Activated T-cell treated with anti-CD3 and anti-CD28 coated beads, Interleukin-2, amount 50 U/mL, for 24 hours (primary cell): ENCODE measurements at places on chromosomes 11 and 22.
A peak's percentile ranks its signal among the peaks of the same experiment; 100 is the strongest.

GRCh38 chr11:36127550-36127949 is 161.7 kb downstream of the COMMD9 start:
- no peak overlapping the region for H3K4me3 ChIP-seq
- H3K4me1 ChIP-seq = no peaks in the 10 kb centered on the region
- H3K27ac ChIP-seq = no peak overlapping the region
- H3K27me3 ChIP-seq = peaks cover 16% of the 10 kb centered on the region
- DNase-seq = no peak
- H3K36me3 ChIP-seq = no peaks in the 10 kb centered on the region

GRCh38 chr11:84313830-84314359 is 1027.7 kb upstream of the CCDC90B start:
- H3K36me3 ChIP-seq = no peaks in the 10 kb centered on the region
- H3K27ac ChIP-seq = no peak overlapping the region
- no peaks in the 10 kb centered on the region for H3K4me1 ChIP-seq

DNA sequence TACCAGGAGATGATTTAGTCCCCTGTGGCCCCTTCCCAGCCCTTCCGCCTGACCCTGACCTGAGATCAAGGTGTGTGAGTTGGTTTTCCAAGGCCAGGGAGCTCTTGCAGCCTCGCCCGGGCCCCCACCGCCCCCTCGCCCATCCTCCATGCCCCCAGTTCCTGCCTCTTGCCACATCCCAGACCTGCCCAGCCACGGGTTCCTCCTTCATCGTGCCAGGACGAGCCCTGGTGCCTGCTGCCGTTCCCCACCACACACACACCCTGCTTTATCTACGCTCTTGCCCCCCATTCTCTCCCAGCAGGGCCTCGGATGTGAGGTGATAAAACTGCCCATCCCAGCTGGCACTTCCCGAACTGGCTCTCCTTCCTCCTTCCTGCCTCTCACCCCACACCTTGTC is 1.4 kb upstream of the LIF start:
- peak overlapping the region; percentile 90 for H3K4me3 ChIP-seq
- no peak for DNase-seq
- peaks cover 80% of the 10 kb centered on the region for H3K4me1 ChIP-seq
- peaks cover 34% of the 10 kb centered on the region for H3K36me3 ChIP-seq

- no peaks in the 10 kb centered on the region for H3K27me3 ChIP-seq
- H3K4me1 ChIP-seq = peaks cover 28% of the 10 kb centered on the region
- H3K36me3 ChIP-seq = peaks cover 11% of the 10 kb centered on the region
- H3K27ac ChIP-seq = peak overlapping the region; percentile 19
- no peak for DNase-seq
Observed at GRCh38 chr22:39980596-39980995, 14.2 kb upstream of the FAM83F start.

- no peaks in the 10 kb centered on the region for H3K4me1 ChIP-seq
- H3K4me3 ChIP-seq = no peak overlapping the region
- DNase-seq = no peak
- H3K36me3 ChIP-seq = no peaks in the 10 kb centered on the region
Observed at GRCh38 chr11:115980337-115981103, 476.3 kb upstream of the CADM1 start.

DNA sequence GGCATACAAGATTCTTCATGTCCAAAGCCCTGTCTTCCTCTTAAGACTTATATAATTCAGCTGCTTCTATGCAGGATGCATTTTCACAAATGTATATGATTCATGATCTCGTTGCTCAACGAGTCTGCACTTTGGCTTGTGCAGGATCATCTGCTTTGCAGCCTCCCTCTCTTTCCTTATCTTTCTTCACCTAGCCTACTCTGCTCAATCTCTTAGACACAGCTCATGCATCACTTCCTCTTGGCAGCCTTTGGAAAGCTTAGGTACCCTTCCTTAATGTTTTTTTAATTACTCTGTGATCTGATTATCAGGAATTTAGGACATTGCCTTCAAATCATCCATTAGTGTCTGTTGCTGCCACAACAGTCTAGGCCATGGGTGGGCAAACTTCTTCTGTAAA is 673.8 kb downstream of the NELL1 start:
- H3K4me3 ChIP-seq = no peak overlapping the region
- no peak overlapping the region for H3K27ac ChIP-seq
- H3K36me3 ChIP-seq = no peaks in the 10 kb centered on the region

DNA sequence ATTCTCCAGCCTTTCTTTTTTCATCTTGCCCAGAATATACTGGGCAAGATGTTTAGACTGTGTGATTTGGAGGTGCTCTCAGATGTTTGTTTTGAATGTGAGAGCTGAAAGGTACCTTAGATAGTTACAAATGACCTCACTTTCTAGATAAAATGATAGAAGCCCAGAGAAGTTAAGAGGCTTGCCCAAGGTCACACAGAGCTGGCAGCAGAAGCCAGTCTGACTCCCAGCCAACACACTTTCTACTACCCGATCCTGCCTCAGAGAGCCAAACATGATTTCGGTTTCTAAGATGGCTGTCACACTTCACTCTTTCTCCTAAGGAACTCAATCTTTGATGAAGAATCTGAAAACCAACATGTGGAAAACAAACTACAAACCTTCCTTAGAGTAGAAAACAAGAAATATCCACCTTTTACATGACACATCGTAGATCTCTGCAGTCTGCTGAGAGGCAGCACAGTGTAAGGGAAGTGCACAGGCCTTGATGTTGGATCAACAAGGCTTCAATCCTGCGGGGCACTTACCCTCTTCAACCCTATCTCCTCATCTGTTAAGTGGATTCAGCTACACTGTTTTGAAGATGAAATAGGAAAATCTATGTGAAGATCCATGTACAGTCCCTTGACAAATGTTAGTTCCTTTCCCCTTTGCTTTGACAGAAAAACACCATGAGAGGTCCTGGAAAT is 58.6 kb downstream of the SYTL2 start:
- peaks cover 96% of the 10 kb centered on the region for H3K4me1 ChIP-seq
- no peaks in the 10 kb centered on the region for H3K27me3 ChIP-seq
- H3K4me3 ChIP-seq = peak overlapping the region; percentile 62
- DNase-seq = no peak

GRCh38 chr11:57513911-57514537 is 1.5 kb downstream of the SLC43A1 start:
- no peaks in the 10 kb centered on the region for H3K27me3 ChIP-seq
- peaks cover 32% of the 10 kb centered on the region for H3K36me3 ChIP-seq
- DNase-seq = peak; percentile 75
- peak overlapping the region; percentile 96 for H3K27ac ChIP-seq
- peaks cover 36% of the 10 kb centered on the region for H3K4me1 ChIP-seq

DNA sequence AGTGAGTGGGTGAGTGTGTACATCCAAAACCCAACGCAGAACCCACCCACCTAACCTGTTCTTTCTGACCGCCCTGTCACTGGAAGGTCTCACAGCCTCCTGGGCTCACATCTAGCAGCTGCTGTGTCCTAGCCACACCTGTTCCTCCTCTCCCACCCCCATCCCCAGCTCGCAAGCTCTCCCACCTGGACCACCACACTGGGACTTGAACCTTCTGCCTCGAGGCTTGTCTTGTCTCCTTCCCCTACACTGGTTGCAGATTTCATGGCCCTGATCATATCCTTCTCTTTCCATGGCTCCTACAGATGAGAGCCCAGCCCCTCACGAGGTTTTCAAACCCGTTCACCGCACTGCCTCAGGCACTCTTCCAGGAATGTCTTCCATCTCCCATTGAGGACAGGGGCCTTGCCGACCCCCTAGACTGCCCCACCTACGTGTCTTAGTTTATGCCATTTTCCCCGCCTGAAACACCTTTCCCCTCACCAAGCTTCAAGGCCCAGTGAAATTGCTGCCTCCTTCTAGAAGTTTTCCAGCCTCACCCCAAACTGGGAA is 6.7 kb downstream of the IFITM10 start:
- no peak overlapping the region for H3K4me3 ChIP-seq
- peaks cover 9% of the 10 kb centered on the region for H3K27me3 ChIP-seq
- H3K4me1 ChIP-seq = peaks cover 2% of the 10 kb centered on the region
- H3K27ac ChIP-seq = no peak overlapping the region

GRCh38 chr22:30876915-30877553 is 91.5 kb downstream of the MORC2 start:
- no peaks in the 10 kb centered on the region for H3K36me3 ChIP-seq
- no peak overlapping the region for H3K4me3 ChIP-seq
- no peaks in the 10 kb centered on the region for H3K4me1 ChIP-seq

GRCh38 chr11:106466521-106467080 is 389.1 kb downstream of the AASDHPPT start:
- H3K27ac ChIP-seq = no peak overlapping the region
- no peaks in the 10 kb centered on the region for H3K4me1 ChIP-seq
- no peaks in the 10 kb centered on the region for H3K36me3 ChIP-seq
- no peaks in the 10 kb centered on the region for H3K27me3 ChIP-seq

DNA sequence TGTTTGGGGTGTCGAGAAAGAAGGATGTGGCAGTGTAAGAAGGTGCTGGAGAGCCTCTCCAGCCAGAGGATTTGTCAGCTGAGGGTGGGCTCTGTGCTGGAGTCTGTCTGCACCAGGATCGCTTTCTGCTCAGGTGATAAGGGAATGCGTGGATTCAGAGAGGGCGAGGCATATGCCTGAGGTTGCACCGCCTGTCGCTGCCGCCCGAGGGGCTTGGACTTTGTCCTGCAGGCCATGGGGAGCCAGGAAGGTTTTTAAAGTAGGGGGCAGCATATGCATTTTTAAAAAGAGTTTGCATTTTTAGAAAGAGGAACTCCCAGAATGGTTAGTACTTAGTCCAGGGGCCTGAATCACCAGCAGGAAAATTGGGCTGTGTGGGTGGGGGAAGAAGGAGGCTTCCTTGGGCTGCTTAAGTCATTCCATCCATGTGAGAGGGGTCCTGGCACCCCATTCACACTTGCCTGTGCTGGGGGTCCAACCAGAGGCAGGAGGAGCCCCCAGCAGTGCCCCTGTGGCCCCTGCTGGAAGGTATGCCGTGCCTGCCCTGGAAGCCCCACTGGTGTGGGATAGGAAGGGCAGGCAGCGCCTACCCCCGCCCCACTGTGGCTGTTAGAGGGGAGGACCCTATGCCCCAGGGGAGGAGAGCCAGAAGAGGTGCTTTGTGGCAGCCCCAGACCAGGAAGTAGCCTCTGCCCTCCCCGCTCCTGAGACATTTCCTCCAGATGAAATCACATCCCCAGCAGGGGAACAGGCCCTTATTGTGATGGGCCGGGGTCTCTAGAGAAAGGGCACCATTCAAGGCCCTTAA is 35.8 kb upstream of the MYRF start:
- H3K27ac ChIP-seq = no peak overlapping the region
- H3K27me3 ChIP-seq = no peaks in the 10 kb centered on the region
- no peaks in the 10 kb centered on the region for H3K4me1 ChIP-seq
- DNase-seq = no peak

DNA sequence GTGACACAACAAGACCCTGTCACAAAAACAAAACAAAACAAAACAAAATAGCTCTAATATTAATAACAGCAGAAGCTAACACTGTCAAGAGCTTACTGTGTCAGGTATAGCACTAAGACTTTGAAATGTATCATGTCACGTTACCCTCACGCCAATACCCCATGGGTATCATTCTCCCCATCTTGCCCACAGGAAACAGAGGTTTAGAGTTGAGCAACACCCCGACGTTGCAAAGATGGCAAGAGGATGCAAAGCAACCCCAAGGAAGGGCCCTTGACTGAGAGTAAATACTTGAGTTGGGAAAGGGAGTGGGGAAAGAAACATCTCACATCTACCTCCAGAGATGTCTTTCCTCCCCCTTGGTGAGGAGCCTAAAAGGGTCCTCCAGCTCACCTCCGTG is 366.8 kb downstream of the LARGE1 start:
- H3K4me3 ChIP-seq = no peak overlapping the region
- DNase-seq = no peak
- H3K36me3 ChIP-seq = no peaks in the 10 kb centered on the region
- H3K4me1 ChIP-seq = no peaks in the 10 kb centered on the region
- no peaks in the 10 kb centered on the region for H3K27me3 ChIP-seq
- no peak overlapping the region for H3K27ac ChIP-seq

DNA sequence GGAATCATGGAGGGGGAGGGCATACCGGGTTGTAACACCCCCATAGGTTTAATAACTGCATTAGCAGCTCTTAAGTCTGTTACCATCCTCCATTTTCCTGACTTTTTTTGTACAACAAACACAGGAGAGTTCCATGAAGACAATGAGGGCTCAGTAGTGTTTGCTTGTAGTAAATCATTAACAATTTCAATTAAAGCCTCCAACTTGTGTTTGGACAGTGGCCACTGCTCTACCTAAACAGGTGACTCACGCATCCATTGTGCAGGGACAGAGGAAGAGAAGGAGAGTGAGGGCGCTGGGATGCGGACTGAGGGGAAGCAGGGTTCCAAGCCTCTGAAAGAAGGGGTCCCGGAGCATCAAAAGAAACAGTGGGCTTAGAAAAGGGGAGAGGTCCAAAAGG is 21.3 kb upstream of the MTNR1B start:
- no peak for DNase-seq
- peaks cover 9% of the 10 kb centered on the region for H3K27me3 ChIP-seq
- no peak overlapping the region for H3K27ac ChIP-seq
- no peak overlapping the region for H3K4me3 ChIP-seq

DNA sequence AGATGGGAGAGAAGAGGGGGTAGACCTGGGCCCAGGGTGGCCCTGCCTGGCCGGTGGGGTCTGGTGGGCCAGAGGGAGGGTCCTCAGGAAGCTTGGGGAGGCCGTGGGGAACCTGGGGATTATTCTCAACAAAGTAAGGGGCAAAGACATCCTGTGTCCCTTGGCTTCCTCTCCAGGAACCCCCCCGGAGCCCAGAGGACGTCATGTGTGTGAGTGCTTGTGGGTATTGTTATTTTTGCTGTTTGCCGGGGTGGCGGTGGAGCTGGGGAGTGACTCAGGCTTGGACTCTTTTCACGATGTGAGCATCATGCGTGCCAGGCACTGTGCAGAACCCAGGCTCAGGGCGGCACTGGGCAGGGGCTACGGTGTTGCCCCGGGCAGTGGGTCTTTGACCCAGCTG is 982 bp upstream of the SHANK3 start:
- H3K4me1 ChIP-seq = peaks cover 13% of the 10 kb centered on the region
- no peak overlapping the region for H3K4me3 ChIP-seq
- H3K27ac ChIP-seq = no peak overlapping the region
- H3K27me3 ChIP-seq = peaks cover 51% of the 10 kb centered on the region

- no peak for DNase-seq
- peaks cover 58% of the 10 kb centered on the region for H3K4me1 ChIP-seq
- peak overlapping the region; percentile 58 for H3K27ac ChIP-seq
- H3K36me3 ChIP-seq = no peaks in the 10 kb centered on the region
Observed at GRCh38 chr11:67368621-67369020, 4.8 kb downstream of the CLCF1 start.

DNA sequence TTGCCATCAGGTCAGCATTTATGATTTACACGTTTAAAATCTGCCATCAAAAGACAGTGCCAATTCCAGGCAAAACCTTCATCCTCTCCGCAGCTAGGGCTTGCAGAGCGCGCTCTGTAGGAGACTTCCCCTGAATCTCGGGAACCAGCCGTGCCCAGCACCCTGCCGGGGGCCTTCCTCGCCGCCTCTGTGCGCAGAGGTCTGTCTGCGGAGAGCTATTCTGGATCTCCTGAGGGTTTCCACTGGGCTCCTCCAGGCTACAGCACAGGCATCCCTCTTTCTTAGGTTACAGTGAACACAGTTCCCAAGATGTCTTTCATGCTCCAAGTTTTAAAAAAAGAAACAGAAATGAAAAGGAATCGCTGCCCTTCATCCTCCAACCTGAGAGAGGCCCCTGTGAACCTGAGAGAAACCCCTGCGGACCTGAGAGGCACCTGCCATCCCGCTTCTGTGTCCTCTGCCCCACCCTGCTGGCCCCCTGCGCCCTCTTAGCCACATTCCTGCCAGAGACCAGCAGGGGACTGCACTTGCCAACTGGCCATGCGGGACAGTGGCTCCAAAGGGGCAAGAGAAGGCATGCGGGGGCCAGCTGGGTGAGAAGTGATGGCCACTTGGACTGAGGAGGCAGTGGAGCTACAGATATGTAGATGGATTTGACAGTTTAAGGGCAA is 16.1 kb downstream of the TP53AIP1 start:
- H3K27me3 ChIP-seq = no peaks in the 10 kb centered on the region
- H3K27ac ChIP-seq = no peak overlapping the region
- H3K4me3 ChIP-seq = no peak overlapping the region
- peaks cover 13% of the 10 kb centered on the region for H3K4me1 ChIP-seq
